Osteoblast (primary cell): ENCODE measurements at places on chromosomes 2 and 18. TPM values are rescaled to one million over a fixed set of nuclear protein-coding genes. Genes with fewer than 3 reads are reported as not detected.

CTAGE1 gene
- under 0.01 TPM in 1 of 2 replicates, not detected in the other for total RNA-seq

CABYR gene
- 3.8 and 4.0 TPM in 2 replicates for total RNA-seq

DNA sequence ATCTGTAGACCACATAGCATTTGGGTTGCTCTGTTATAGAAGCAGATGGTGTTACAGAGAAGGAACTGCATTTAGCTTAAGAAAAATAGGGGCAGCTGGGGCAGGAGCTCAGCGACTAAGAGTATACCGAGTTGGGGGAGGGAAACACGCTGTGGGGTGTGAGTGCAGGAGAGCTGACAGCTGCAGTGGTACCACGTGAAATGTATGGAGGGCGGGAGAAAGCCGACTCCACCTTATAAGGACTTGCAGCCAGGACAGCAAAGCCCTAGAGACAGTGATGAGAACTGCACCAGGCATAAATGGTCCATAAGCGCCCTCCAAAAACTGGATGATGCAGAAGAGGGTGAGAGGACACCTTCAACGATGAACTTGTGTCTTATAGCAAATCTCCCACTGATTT lies 237.6 kb downstream of the PRKCE start:
- no peak for DNase-seq

DNA sequence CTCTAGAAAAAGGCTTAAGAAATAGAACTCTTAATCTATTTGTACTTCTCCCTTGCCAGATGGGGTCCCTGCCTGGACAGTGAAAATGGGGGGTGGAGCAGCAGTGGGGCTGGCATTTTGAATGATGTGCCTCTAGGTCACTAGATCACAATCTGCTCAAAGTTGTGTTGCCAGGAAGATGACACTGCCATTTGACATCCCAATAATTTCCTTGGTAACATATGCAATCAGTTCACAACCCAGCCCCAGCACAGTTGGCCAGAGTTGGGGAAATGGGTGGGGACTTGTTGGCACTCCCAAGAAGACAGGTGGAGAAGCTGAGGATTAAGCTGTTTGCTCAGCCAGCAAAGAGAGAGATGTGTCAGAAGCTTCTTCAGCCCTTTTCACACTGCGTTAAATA lies 558.3 kb upstream of the KLHL29 start:
- no peak for DNase-seq

DNA sequence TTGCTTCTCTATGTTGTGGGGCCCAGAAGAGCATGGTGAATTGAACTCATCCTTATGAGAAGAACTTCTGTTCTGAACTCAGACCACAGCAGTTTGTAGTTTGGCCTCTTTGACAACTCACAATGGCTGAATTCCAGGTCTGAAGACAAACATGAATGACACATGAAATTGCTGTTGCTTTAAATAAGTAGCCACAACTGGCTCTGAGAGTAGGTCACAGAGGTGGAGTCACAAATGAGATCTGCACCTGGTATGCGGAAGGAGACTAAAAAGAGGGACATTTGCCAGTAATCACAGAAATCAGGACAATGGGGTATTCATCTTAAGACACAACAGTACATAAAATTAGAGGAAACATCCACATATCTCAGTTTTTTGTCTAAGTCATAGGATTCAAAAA lies 290.3 kb upstream of the MMADHC start:
- DNase-seq: no peak

GRCh38 chr2:68809324-68810240 lies 61.6 kb downstream of the BMP10 start:
- no peak for DNase-seq

UGT1A10 gene
- total RNA-seq: not detected in 2 replicates

MDH1B gene
- 0.88 and 2.2 TPM in 2 replicates for total RNA-seq

KRTCAP3 gene
- under 0.01 and 0.72 TPM in 2 replicates for total RNA-seq

DNA sequence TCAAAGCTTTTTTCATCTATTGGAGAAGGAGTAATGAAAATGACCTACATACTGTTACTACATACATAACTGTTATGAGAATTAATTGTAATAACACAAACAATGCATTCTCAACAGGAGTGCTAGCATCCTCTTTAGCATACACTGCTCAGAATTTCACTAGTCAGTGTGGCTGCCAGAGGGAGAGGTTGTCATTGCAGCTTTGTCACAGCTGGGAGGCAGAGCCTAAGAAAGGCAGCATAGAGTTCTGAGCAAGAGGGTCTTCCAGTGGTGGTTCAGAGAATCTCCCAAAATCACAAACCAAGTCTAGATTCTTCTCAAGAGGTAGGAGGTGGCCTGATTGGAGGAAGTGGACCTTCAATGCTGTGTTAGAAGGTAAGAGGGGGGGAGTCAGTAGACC lies 286.7 kb upstream of the CYRIA start:
- DNase-seq: no peak

LONRF2 gene
- total RNA-seq: under 0.01 TPM in 2 replicates

DNA sequence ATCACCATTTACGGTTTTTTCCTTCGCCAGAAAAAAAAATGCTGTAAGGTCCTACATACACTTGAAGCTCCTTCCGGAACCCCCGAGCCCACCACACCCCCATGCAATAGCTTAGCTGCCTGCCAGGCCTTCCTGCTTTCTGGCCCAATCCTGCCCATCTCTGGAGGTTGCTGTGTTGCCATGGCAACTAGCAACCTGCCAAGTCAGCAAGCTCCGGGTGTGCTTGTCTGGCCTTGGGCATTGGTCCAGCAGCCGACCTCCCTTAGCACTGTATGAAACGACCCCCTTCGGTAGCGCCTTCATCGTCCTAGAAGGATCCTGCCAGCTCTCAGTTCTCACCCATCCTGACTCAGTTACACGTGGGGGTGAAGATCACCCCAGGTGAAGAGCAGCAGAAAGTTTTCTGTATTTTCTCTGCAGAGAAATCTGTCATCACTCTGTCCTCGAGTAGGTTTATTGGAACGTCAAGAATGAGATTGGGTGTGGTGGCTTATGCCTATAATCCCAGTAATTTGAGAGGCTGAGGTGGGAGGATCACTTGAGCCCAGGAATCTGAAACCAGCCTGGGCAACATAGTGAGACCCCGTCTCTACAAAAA lies 47.4 kb upstream of the MTCL1 start:
- DNase-seq: no peak

DNA sequence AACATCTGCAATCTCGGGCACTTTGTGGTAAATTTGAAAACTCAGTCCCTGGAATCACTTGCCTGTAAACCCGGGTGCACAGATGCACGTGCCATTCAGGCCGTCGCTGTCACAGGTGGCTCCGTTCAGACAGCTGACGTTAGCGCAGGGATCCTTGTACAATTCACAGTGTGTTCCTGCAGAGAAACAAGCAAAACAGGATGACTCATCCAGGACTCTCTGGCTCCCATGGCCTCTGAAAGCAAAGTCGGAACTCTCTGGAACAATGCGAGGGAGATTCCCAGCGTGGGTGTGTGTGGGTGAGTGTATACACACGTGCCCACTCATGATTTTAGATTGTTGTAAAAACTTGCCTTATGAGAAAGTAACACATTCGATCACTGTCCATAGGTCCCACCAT lies 136.1 kb upstream of the PID1 start:
- peak; percentile 65 for DNase-seq

GRCh38 chr2:188527581-188527993 lies 235.9 kb downstream of the GULP1 start:
- no peak for DNase-seq

DNA sequence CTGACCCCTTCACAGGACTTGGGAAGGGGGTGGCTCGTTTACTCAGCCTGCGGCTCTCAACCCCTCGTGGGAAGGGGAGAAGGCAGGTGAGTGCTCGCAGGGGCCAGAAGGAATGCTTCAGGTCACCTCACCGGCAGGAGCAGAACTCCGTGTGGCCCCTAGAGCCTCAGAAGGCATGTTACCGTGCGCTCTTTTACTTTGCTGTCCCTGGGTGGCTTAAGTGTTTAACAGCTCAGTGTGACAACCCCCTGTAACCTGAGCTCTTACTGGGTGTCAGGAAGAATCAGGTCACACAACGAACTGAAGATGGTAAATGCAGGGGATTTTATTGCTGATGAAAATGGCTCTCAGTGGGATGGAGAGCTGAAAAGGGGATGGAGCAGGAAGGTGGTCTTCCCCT lies 1235.4 kb downstream of the LRP1B start:
- no peak for DNase-seq

FAP gene
- total RNA-seq: 464 and 582 TPM in 2 replicates

HOXD3 gene
- total RNA-seq: 1.1 and 2.1 TPM in 2 replicates

GRCh38 chr18:13810950-13811485 lies 12.9 kb upstream of the MC5R start:
- no peak for DNase-seq

DNA sequence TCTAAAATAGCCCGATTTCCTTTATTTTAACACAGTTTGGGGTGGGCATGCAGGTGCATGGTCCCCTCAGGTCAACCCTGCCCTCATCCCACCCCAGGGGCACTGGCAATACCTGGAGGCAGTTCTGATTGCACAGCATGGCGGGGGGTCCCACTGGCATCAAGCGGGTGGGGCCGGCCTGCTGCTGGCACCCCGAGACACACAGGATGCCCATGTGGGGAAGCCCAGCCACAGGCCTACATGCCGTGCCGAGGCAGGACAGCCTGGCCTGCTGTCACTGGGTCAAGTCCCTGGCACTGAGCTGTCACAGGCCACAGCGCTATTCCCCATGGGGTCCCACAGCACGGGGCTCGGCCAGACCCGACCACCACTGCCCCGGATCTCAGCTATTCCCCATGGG lies 11.9 kb upstream of the KCNG2 start:
- DNase-seq: peak; percentile 83

DCC gene
- under 0.01 TPM in 1 of 2 replicates, not detected in the other for total RNA-seq

DPYSL5 gene
- total RNA-seq: not detected in 2 replicates

SOX11 gene
- total RNA-seq: 0.59 and 0.72 TPM in 2 replicates

MC2R gene
- not detected in 2 replicates for total RNA-seq

- no peak for DNase-seq
These were observed 25.0 kb upstream of the FAHD2A start for GRCh38 chr2:95377216-95378123.

EMX1 gene
- not detected in 2 replicates for total RNA-seq

HNRNPA3 gene
- total RNA-seq: 19.7 and 21.4 TPM in 2 replicates

DNA sequence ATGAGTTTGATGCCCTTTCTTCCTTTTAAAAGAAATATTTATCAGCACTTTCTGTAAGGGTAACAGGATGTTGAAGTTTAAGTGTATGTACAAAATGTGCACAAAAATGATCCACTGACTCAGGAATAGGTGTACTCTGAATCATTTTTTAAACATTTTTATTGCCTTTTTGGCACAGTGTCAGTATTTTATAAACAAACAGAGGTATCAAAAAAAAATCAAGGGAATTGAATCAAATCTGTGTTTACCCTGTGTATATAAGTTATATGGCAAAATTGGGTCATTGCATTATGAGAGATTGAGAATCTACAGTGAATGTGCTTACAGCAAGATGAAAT lies 513.9 kb upstream of the NETO1 start:
- DNase-seq: no peak

ONECUT2 gene
- total RNA-seq: under 0.01 TPM in 1 of 2 replicates, not detected in the other

CCDC148 gene
- total RNA-seq: 1.8 and 2.1 TPM in 2 replicates
